GM04503 (cell line): ENCODE measurements at places on chromosomes 11 and 22.

DNA sequence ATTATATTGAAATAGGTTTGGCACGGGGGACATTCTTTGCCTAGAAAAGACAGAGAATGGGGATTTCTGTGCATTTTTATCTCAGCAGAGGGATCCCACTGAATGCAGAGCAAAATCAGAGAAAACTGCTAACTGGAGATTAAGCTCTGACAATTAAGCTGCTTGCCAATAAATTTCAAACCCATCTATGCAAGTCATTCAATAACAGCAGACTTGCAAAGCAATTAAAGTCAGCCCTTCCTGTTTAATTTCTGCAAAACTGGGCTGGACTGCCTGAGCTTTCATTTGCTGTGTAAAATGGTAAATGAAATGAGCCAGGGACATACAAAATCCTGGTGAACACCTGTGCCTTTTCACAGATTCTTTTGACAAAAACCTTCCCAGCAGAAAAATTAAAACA is 1273.9 kb upstream of the CNTN5 start:
- no peak for DNase-seq

GRCh38 chr11:88474655-88475054 is 137.1 kb upstream of the CTSC start:
- DNase-seq: no peak

DNA sequence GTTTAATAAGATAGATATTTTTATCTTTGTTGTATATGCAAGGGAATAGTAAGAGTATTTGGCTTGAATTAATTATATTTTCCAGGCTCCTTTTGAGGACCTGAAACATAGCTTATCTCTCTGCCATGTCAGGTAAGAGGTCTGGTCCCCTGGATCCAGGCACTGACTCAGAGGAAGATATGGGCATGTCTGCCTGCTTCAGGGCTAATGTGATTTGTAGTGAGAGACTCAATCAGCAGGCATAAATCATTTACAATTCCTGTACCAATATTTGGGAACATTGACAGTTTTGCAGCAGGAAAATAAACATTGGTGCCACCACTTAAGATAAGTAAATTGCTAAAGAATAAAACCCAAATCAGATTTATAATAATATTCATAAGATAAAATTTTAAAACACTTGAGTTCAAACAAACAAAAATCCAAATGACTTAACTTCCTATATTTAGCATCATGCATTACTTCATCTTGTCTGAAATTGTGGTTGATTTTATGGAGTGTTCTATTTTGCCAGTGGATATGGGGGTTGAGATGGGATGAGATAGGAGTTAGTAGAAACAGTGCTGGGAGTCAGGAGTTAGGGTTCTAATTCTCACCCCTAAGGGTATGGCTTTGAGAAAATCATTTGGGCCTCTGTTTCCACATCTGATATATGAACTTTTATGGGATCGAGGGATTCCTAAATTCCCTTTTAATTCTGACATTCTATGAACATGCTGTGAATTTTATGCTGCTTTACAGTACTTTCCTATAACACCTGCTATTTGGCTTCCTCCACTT is 5.1 kb upstream of the CALCA start:
- no peak for DNase-seq

DNA sequence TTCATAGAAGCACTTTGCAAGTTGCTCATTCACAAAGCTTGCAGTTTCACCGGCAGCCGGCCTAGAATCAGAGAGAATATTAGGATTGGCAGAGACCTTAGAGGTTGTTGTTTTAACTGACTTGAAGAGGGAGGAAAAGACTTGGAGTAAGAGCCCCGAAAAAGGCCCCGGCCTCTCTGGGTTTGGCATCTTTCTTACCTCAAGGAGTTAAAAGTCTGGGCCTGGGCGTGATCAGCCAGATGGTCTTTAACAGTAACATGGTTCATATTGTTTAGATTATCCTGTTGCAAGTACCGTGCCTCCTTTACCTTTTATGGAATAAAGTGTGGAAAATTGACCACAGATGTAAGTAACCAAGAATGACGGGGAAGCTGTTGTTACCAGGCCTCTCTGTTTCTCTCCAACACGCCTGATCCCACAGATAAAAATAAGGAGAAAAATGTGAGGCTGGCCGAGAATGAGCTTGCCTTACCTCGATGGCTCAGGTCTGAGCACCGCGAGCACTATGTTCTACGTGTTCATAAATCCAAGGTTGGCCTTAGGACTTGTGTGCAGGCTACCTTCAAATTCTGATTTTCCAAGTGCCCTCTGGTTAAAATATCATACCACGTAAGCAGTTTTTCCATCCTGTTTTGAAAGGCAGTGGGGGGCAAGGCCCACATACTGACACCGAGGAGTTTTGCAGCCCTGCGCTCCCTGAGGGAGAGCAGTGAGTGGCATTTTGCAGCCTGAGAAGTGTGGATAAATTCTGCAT is 56.4 kb downstream of the PARVA start:
- DNase-seq: peak; percentile 75

- DNase-seq: no peak
Observed at GRCh38 chr11:124090996-124091395, 24.3 kb upstream of the VWA5A start.

DNA sequence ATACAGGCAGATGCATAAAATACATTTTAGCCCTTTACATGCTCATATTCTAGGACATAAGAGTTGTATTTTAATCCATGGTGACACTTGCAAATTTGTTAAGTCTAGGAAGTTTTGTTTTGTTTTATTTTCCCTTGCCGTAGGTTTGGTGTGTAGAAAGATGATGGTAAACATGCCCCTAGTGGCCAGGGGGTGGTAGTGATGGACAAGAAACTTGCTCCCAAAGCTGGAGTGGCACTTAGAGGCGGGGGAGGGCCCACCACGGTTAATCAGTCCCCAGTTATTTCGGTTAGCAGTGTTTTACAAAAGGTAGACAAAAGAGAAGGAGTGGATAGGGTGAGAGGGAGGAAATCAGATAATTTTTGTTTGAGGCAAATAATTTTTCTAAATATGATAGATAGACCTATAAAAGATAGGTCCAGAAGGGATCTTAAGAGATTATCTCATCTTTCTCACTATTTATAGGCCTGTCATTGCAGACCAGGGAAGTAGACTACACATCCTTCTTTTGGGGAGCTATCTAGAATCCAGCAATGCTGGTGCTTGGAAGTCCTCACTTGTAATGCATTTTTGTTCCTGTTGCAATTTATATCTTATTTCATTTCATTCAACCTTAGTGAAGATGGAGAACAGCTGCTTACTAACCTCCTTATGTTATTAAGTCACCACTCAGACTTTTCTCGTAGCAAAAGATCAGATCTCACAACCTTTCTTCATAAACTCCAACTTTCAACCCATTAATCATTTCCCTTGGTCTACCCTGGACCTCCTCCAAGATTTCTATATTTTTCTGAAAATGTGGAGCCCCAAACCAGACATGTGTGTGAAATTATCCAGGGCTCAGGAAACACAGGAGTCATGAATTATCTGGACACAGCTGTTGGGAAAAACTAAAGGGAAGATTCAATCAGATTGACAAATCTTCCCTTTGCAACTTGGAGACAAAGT is 5.9 kb upstream of the BDNF start:
- DNase-seq: no peak

GRCh38 chr11:117820071-117820470 is 4.5 kb downstream of the FXYD2 start:
- DNase-seq: no peak

DNA sequence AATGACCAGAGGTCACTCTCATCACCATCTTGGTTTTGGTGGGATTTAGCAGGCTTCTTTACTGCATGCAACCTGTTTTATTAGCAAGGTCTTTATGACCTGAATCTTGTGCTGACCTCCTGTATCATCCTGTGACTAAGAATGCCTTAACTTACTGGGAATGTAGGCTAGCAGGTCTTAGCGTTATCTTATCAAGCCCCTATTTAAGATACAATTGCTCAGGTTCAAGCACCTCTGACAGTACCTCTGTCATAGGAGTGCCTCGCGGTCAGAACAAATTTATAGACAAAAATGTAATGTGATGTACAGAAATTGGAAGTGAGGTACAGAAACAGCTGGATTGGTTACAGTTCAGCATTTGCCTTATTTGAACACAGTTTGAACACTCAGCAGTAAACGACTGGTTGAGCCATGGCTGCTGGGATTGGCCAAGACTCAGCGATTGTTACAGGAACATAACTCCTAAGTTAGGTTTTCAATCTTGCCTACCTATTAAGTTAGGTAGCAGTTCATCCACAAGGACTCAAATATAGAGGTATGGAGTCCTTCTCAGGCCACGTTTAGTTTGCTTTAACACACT is 16.1 kb upstream of the TMEM123 start:
- DNase-seq: no peak

- no peak for DNase-seq
Observed at GRCh38 chr11:16876837-16877236, 137.4 kb downstream of the PLEKHA7 start.

DNA sequence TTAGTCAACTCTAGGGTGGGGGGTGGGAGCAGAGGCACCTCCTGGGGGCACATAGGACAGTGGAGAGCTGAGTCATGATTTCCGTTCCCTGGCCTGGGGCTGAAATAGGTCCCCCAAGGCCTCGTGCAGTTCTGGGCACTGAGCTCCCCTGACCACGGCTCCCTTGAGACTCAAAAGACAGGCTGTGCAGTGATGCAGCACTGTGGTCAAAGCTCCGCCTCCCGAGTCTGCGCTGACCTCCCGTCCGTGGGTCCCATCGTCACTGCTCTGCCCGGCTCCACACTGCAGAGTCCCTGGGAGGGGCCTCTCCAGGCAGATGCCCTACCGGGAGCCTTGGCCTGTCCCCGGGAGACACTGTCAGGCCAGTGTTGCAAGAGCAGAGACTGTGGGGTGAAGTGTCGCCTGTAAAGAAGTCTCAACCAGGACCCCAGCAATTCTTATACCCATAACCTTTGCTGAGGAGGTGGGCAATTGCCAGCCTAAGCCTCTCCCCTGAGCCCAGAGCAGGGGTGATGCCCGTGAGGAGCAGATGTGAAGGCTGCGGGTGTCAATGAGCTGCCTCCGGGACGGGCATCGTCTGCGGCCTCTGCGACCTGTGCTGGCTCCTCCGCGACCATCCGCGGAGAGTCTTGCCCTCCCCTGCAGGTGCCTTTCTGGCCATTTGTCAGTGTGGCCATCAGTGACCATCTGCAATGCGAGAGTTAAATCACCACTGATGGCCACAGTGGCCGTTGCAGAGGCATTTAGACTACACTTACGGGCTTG is 877.3 kb downstream of the BRD1 start:
- DNase-seq: no peak

- DNase-seq: no peak
Observed at GRCh38 chr11:118294053-118294452, 10.5 kb upstream of the CD3E start.

GRCh38 chr22:39932918-39933649 is 27.1 kb upstream of the TMA7B start:
- no peak for DNase-seq

DNA sequence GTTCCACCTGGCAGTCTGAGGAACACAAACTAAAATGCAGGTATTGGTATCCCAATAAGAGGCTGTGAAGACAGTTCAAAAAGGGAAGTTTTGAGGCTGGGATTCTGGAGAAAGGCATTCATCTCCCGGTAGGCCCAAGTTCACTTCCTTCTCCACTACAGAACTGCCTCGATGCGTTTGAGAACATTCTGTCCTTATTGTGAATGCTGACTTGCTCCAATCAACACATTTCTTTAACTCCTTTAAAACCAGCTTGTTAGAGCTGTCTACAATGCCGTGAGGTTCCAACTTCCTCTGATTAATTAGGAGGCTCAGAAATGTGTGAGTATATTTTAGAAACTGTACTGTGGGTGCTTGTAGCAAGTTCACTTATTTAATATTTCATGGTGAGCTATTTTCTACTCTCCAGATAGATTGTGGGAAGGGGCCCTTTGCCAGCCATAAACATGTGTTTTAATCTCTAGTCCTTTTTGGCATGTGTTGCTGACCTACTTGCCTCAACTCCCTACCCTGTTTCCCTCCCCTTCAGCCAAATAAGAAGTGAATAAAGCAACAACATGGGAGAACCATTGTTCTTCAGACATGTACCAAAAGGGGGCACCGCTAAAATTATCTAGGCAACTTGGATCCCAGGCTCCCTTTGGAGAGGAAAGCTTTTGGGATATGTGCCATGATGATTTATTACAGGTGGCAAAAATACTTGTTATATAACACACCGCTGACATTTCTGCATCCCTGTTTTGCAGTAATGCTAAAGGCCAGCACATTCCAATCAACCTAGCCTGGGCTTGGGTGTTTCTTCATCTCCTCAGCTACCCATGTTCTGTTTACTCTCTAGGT is 245.6 kb downstream of the BLID start:
- DNase-seq: no peak

GRCh38 chr11:15613251-15613650 is 498.5 kb downstream of the INSC start:
- DNase-seq: no peak

DNA sequence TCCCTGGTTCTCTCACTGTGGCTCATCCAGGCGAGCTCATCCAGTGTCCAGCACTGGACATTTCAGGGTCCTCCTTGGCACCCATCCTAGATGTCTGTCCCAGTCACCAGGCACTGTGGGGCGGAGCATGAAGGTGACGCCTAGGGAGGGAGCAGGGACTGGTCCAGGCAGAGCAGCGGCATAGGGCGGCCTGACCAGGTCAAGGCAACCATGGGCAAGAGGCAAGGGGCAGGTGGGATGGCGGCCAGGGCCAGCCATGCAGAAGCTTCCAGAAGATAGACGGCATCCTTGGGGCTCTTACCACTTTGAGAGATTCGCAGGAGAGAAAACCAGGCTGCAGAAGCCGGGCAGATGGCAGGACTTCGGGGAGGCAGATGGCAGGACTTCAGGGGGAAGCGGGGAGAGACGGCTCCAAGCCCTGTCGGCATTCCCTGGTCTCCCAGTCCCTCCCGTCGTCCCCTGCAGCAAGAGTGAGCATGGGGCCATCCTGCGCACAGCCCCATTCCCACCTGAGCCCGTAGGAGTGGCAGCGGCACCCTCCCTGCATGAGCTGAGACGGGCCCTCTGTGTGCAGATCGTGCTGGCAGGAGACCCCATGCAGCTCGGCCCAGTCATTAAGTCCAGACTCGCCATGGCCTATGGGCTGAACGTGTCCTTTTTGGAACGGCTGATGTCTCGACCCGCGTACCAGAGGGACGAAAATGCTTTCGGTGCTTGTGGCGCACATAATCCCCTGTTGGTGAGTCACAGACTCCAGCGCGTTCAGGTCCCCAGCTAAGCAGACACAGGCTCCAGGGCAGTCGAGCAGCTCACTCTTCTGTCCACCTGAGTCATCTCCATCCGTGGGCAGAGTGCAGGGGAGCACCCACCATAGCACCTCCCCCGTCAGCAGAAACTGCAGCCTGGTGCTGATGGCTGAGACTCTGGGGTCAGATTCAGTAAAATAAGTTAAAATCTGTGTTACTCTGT is 20.1 kb upstream of the PANX2 start:
- DNase-seq: no peak

GRCh38 chr11:105577641-105578040 is 32.2 kb upstream of the GRIA4 start:
- DNase-seq: no peak

GRCh38 chr22:35564975-35565867 is 24.6 kb downstream of the RASD2 start:
- DNase-seq: peak; percentile 66

GRCh38 chr22:36457688-36458450 is 23.6 kb downstream of the TXN2 start:
- DNase-seq: peak; percentile 33

DNA sequence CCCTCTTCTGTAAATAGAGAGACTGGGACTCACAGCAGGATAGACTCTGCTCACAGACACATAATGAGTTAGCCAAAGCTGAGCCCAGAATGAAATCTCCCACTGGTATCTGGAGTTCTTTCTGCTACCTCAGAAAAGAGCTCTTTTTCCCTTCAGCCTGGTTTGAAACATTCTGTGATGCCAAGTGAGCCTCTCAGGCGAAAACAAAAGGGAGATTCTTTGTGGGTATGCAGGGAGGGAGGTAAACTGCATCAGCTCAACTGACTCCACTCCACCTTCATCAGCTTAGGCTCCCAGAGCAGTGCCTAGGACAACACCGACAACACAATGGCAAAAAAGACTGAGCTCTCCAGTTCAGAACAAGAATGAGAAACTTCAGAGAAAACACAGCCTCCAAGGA is 55.1 kb upstream of the SCUBE2 start:
- DNase-seq: no peak
